ENCODE measurements at places on chromosomes 3 and 15.

DNA sequence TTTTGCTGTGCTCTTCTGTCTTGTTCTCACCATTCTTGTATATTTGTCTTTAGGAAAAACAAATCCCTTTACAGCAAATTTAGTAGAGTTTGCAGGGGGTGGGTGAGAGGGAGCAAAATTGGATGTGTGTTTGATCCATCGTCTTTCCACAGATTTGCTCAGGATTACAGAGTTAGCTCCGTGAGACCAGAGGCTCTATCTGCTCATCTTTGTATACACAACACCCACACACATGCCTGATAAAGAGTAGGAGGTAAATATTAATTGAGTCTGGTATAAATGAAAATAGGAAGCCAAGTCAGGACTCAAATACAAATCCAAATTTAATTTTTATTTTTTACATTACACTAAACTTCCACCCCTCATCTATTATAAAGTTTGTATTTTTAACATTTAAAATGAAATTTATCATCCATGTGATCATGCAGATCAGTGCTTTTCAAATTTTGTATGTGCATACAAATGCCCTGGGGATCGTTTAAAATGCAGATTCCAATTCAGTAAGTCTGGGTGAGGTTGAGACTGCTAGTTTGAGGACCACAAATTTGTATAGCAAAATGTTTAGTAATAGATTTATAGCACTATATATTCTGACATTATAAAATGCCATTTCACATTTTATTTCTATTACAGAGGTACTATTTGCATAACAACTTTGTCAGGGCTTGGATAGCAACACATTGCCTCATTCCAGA lies 326.7 kb downstream of the LSAMP start:
- no peak for DNase-seq

DNA sequence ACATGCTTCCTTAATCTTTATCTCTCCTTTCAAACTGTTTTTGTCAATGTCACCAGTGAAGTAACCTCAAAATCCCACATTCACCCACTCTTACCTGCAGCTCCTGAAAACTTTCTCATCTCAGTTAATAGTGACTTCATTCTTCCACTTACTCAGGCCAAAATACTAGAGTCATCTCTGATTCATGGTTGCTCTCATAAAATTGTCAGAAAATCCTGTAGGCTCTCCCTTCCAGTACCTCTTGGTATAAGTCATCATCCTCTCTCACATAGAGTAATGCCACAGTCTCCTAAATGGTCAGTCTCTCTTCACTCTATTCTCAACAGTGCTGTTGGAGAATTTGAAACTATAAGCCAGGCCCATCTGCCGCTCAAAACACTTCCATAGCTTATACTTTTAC lies 34.9 kb upstream of the POU1F1 start:
- DNase-seq = no peak

DNA sequence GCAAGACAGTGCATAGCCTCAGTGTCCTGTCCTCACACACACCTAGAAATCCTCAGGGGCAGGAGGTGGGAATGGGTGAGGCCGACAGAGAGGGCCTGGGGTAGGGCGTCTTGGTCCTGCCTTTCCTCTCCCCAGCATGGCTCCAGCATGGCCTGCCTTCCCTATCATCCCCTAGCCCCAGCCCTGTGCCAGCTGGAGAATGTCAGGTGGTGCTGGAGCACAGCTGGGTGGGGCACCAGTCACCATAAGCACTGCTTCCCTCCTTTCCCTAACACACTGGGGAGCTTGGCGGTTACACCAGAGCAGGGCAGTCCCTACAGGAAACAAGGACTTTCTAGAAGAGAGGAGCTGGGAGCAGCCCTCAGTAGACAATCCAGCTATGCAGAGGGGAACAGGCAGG lies 236.8 kb downstream of the KLF13 start:
- no peak for DNase-seq

GRCh38 chr15:92111751-92112150 lies 258.2 kb downstream of the SLCO3A1 start:
- DNase-seq = no peak

DNA sequence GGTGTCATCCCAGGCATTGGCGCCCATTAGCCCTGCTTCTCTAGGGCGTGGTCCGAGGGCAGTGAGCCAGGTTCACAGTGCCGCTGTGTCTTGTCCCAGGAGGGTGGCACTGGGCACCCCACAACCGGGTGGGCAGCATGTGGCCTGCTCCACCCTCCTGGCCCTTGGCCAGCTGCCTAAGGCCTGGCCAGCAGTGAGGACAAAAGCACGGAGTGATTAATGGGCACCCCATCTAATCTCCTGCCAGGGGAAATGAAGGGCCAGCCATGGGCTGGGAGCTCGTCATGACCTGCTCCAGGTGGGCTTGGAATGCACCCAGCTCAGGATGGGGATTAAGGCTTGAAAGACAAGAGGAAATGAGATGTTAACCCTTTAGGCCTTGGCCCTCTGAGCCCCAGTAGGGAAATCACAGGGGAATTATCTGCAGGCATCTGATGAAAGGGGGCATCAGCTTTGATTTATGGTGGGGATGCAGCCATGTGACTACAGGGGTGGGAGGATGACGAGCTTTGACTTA lies 5.2 kb downstream of the THSD4 start:
- no peak for DNase-seq

DNA sequence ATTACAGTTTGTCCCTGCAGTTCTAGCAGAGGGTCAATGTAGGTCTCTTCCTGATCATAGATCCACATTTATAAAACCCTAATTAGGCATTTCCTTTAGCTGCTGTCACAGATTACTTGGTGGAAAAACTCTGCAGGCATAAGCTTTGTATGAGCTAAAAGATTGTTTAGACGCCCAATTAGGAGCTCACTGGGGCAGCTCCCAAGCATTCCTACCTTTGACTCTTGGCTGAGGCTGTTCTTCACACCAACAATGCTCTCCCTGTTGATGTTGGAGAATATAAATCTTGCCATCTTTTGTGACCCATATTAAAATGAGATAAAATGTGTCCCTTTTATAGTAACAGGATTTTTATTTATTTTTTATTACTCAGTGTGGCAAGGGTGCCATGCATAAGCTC lies 148.3 kb upstream of the TRIM42 start:
- DNase-seq = no peak

DNA sequence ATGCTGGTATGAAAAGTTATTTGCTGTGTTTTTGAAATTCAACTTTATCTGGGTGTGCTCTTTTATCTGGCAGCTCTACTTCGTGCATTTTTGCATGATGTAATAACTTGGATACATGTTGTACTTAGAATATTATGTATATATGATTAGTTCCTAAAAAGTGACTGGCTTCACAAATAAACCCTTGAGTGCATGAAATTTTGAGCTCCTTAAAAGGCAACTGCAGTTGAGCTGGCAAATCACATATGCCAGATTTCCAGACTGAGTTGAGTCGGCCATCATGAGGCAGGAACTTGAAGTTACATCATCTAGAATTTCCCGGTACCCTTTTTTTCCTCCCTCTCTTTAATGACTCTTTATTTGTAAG lies 162.5 kb downstream of the FNDC3B start:
- DNase-seq = no peak

GRCh38 chr3:85574006-85574705 lies 615.4 kb downstream of the CADM2 start:
- DNase-seq = no peak

All from omental fat pad (tissue), 4 donors.